Activated CD4-positive, alpha-beta T cell treated with anti-CD3 and anti-CD28 coated beads, Interleukin-2, amount 50 U/mL, for 24 hours (primary cell): ENCODE measurements at places on chromosomes 3 and 15.

DNA sequence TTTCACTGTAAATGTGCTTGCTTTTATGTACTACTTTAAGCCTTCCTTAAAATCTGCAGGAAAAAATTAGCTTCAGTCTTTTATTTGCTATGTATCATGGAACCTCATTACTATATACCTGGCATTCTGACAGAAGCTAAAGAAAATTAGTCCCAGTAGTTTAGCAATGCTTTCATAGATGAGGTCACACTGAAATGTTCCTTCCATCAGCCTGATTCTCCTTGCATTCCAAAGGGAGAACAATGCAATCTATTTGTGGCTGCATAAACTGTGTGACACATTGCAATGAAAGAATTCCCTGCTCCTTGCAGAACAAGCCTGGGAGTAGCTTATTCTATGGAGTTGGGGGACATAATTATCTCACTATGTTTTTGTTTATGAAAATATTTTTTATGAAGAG is 691.5 kb upstream of the ARPP21 start:
- no peak for DNase-seq

DNA sequence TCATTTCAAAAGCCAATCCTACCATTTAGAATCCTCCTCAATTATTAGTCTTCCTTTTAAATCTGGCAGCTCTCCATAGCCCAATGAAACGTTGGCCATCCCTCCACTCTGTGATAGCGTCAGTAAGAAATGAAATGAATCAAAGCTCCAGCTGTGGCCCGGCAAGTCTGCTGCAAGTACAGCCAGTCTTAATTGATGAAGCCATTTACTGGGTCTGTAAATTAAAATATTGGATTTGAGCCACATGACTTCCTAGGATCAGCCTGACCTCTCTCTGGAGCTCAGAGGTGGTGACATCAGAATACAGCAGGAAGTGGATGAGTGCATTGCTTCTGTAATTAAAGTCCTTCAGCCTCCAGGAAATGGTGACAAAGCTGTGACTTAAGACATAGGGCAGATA is 347.0 kb upstream of the LMCD1 start:
- DNase-seq = no peak

DNA sequence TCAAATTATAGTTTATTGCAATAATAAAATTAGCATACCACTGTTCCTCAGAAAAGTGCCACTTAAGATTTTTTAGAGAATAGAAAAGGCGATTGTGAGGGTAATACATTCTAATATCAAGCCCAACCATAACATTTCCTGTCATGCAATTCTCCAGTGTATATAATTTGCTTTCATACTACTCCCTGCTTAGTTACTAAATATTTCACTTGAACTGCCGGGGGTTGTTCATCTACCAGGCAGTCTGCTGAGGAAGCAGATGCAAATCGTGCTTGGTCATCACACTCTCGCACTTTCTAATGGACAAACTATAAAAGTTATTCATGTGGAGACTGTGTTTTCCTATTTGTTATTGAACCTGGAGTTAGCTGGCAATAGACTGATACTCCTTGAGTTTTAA is 645.6 kb upstream of the CBLB start:
- DNase-seq = no peak

GRCh38 chr3:182671942-182672341 is 121.4 kb upstream of the ATP11B start:
- no peak for DNase-seq

- DNase-seq = no peak
Measured at GRCh38 chr15:54102704-54103103, 124.5 kb downstream of the UNC13C start.
